ENCODE measurements at places on chromosomes 6 and 20.

GRCh38 chr6:108616544-108616943 lies 55.8 kb downstream of the FOXO3 start:
- DNase-seq: no peak

DNA sequence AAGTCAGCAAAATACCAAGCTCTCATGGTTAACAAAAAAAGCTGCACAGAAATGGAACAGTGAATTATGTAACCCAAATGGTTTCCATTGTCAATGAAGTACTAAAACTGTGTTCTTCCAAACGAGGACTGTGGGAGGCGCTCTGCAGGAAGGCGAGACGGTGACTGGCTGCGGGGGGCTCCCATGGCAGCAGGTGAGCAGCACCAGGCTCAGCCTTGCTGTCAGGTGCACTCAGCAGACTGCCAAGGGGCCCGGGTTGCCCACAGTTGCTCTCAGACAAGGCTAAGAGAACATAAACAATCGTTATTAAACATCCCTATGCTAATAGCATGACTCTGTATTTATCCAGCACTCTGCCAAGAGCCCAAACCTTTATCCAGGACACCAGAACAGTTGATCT lies 630.3 kb upstream of the ARID1B start:
- no peak for DNase-seq

DNA sequence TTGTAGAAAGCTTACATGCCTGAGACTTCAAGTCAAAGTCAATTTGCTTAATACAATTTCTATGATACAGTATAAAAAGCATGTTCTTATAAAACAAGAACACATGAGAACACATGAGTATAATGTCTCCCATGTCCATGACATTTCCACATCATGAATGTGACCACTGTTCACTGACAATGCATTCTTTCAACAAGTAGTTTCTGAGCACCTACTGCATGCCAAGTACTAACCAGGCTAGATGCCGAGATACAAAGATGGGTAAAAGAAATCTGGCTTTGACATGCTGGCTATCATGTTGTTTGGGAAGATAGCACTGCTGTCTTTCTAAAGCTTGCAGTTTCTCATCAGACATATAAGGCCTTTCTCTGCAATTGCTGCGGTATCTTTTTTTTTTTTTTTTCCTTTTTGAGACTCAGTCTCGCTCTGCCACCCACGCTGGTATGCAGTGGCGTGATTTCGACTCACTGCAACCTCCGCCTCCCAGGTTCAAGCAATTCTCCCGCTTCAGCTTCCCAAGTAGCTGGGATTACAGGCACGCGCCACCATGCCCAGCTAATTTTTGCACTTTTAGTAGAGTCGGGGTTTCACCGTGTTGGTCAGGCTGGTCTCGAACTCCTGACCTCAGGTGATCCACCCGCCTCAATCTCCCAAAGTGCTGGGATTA lies 123.6 kb upstream of the DST start:
- DNase-seq: no peak

DNA sequence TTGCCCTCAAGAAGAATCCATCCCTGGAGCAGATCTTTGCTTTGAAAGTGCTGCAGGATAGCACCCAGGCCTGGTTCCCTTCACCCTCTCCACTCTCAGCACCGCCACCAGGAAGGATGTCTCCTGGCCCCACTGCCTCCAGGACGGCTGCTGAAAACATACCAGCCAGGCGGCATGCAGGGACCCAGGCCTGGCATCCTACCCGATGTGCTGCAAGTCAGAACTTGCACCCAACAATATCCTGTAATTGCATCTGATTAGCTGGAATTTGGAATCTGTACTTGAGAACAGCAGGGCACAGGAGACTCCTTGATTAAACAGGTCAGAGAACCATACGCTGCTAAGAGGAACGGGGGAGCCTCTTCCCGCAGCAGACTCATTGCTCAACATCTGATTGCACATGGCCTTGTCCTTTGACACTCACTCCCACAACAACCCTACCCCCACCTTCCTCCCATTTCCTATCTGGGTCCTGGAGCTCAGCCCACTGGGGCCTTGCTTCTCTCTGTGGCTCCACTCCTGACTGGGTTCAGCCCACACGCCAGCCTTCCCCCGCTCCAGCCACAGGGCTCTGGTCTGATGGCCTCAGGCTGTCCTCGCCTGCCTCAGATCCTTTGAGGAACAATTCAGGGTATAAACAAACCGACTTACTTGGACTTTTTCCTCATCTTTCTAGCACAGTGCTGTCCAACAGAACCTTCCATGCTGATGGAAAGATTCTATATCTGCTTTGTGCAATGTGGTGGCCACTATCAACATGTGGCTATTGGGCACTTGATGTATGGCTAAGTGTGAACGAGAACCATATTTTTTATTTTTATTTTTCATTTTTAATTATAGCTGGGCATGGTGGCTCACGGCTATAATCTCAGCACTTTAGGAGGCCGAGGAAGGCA lies 78.0 kb downstream of the FGD2 start:
- DNase-seq: peak; percentile 94

DNA sequence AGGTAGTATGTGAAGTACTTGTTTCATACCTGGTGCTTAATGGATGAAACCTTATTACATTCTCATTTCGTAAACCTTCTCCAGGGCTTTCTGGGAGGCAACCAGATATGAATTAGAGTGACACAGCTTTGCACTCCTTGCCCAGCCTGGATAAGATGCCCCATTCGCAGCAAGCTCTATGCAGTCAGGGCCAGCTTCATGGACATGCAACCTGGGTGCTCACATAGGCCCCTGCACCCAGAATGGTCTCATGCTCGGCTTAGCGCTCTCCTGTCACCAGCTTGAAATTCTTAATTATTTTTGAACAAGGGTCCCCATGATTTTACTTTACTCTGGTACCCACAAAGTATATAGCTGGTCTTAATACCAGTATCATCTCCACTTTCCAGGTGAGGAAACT lies 11.3 kb upstream of the PTGIS start:
- DNase-seq: no peak

GRCh38 chr20:48722002-48722731 lies 105.6 kb downstream of the PREX1 start:
- DNase-seq: no peak

All from uterus (tissue), 4 donors.